Fibroblast of upper back skin (primary cell): ENCODE measurements at places on chromosomes 4 and X.

DNA sequence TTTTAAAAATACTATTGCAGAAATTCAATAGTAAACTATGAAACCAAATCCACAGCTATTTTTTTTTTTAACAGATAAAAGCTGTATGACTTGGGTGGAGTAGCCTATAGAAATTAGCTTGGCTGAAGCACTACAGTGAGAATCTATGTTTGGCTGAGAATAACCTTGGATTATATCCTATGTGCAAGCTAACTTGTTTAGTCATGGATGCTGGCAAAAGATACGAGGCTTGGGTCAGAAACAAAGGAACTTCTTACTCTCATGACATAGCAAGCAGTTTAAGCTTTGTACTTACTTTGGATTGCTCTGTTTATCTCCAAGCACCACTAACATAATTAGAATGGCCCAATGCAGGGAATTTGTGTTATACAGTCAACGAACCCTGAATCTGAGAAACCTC lies 119.2 kb upstream of the GRID2 start:
- peak; percentile 60 for DNase-seq

DNA sequence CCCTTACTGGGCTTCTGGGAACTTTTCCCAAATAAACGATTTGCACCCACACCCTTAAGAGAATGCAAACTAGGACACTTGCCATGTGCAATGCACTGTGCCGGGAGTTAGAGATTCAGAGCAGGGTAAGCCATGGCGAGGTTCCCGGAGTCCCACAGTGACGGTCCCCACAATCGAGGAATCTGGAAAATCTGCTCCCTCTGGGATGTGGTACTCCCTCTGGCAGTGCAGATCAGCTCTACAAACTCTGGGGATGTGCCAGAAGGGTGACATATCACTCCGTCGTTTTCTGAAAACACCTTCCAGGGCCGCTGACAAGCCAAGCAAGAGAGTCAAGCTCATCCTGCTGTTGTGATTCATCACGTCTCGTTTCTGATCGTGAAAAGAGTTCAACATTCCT lies 537.5 kb downstream of the BCOR start:
- DNase-seq = no peak

DNA sequence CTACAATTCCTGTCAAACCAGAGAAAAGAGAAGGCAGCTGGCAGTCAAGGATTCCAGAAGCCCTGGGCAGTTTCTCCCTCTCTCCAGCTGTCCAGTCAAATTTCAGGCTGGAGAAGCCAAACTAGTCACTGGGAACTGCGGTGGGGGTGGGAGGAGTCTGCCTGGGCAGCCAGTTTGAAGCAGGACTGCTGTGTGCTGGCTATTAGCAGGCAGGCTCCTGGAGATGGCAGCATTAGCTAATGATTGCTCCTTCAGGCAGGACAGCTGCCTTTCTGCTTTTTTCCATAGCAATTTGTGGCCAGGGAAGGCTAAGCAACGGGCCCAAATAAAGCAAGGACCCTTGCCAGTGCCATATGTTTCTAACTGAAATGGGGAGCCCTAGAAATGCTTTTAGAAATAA lies 44.7 kb upstream of the FGF13 start:
- DNase-seq = peak; percentile 65

GRCh38 chr4:106775636-106776035 lies 260.5 kb downstream of the DKK2 start:
- no peak for DNase-seq

GRCh38 chr4:3702561-3703221 lies 63.5 kb upstream of the ADRA2C start:
- DNase-seq = no peak

- DNase-seq = no peak
Observed at GRCh38 chr4:162510115-162510514, 346.3 kb upstream of the FSTL5 start.
